ENCODE measurements at places on chromosomes 6 and 20.

DNA sequence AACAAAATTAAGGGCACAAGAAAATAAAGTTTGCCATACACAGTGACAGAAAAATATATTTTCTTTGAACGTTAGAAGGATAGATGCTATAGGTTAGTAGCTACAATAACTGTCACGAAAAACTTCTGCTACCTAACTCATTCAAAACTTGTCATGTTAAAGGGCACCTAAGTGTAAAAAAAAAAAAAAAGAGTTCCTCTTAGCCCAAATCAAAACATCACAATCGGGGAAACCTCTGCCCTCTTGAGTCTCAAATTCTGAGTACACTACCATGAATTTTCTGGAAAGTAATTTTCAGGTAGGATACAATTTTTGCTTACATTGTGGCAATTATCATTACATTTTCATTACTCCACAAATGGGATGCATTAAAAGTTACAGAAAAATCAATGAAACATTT lies 5.7 kb downstream of the ATXN1 start:
- DNase-seq: no peak

DNA sequence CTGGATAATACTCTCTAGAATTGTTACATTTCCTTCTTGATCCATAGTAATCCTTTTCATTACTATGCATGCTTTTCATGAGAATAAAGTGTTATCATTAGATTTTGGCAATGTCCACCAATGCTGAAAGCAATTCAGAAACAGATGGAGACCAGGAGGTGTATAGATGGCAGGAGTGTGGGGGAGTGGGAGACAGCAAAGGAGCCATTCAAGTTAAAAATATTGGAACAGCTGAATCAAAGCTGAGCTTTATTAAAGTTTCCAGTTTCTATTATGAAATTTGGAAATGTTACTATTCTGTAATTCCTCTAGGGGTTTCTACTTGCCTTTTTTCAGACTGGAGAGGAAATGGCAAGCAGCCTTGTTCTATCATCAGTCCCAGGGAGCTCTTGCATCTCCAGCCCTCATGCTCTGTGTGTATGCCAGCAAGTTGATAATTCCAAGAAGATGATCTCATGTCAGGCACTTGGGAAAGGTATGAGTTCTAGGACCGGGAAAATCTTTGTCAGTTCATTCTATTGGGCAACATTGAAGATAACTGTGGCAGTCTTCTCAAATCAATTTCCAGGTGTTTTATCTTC lies 228.0 kb downstream of the CD109 start:
- no peak for DNase-seq

GRCh38 chr6:24779416-24780016 lies 4.8 kb downstream of the GMNN start:
- DNase-seq: no peak

GRCh38 chr6:41646026-41646795 lies 7.9 kb downstream of the MDFI start:
- DNase-seq: no peak
